Mesendoderm (in vitro differentiated cells): ENCODE measurements at places on chromosomes 7 and 10.

DNA sequence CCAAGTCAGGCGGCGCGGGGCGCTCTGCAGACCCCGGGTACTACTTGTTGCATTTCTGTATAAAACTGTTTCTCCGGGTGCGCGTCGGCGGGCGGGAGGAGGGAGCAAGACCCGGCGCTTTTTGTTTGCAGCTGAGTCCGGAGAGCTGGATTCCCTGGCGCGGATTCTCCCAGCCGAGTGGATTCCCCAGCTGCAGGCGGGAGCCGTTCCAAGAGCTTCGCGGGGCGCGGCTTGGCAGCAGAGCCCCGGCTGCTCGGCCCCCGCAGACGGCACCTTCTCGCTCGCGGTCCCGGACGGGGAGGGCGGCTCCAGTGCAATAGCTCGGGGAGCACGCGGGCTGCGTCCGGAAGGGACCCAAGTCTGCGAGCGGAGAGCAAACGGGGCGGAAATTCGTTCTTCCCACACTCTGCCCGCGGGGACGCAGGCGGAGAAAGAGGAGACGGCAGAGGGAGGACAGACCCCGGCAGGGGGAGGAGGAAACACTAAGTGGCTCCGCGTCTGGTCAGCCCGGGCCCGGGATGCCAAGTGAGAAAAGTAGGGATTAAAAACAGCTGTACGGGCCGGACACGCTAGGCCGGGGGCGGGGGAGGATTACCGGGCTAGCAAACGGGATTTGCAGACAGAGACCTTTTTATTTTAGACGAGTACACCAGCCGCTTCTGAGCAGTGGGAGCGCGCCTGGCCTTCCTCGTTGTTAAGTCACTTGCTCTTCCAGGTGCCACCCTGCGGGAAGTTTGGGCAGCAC lies at the start of gene TRIL:
Gene TRIL, minus strand, starts transcription at position 96 of the 745 bp plus-strand sequence. CDS start 284 bp downstream, outside the sequence.
- peak; percentile 73 for DNase-seq

GRCh38 chr10:132035476-132035875 lies 30.3 kb upstream of the JAKMIP3 start:
- no peak for DNase-seq

GRCh38 chr7:101308245-101309085 lies 13.1 kb downstream of the IFT22 start:
- DNase-seq, result peak; percentile 93

DNA sequence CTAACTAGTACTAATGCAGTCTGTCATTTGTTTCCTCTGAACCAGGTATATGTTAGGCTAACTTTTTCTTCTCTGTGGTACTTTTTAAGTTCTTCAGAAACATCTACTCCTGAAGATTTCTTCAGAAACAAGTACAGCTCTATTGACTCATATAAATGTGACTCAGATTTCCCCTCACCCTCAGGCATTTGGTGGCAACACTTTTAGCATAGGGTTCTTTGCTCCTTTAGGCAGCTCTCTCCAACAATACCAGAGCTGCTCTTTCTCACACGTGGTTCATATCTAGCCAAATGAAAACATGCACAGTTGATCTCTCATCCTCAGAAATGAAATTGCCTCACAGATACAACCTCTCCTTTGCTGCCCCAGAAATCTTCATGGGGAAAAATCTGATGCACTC lies 939.8 kb downstream of the SORCS1 start:
- DNase-seq, result no peak

GRCh38 chr10:51224671-51225161 lies 150.4 kb downstream of the PRKG1 start:
- DNase-seq, result no peak

- no peak for DNase-seq
Measured at GRCh38 chr7:155560982-155561686, 14.8 kb upstream of the CNPY1 start.

- DNase-seq, result no peak
Measured at GRCh38 chr7:139700505-139701235, 77.1 kb downstream of the HIPK2 start.

GRCh38 chr10:47339186-47339735 lies 8.9 kb upstream of the RBP3 start:
- DNase-seq, result no peak

DNA sequence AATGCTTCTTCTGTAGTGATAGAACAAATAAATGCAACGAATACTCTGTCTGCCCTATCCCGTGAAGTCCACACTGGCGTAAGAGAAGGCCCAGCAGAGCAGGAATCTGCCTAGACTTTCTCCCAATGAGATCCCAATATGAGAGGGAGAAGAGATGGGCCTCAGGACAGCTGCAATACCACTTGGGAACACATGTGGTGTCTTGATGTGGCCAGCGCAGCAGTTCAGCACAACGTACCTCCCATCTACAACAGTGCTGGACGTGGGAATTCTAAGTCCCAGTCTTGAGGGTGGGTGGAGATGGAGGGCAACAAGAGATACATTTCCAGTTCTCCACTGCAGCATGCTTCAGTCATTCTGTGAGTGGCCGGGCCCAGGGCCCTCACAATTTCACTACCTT lies 45.8 kb downstream of the FIGNL1 start:
- DNase-seq, result peak; percentile 42

DNA sequence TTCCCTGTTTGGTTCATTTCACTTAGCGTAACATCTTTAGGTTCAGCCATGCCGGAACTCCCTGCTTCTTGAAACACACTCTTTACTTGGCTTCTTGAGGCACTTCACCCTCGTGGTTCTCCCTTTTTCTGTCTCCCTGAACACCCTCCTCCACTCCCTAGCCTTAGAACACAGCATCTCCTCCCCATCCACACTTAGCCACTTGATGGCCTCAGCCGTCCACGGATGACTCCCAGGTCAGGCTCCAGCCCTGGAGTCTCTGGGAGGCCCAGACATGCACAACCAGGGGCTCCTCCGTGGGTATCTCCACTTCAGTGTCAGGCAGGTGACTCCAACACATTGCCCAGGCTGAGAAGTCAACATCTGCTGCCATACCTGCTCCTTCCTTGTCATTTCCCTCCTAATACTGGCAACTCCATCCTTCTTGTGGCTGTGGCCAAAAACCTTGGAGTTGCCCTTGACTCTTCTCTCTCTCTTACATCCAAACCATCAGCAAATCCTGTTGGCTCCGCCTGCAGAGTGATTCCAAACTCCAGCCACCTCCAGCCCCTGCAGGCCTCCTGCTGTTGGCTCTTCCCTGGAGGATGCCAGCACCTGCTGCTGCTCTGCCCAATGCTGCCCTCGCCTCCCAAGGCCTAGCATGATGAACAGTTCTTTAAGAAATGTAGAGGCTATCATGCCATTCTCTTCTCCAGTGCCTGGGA lies 8.4 kb upstream of the INMT start:
- DNase-seq, result peak; percentile 33

- DNase-seq, result peak; percentile 22
Measured at GRCh38 chr7:81150951-81151361, 232.1 kb upstream of the SEMA3C start.

DNA sequence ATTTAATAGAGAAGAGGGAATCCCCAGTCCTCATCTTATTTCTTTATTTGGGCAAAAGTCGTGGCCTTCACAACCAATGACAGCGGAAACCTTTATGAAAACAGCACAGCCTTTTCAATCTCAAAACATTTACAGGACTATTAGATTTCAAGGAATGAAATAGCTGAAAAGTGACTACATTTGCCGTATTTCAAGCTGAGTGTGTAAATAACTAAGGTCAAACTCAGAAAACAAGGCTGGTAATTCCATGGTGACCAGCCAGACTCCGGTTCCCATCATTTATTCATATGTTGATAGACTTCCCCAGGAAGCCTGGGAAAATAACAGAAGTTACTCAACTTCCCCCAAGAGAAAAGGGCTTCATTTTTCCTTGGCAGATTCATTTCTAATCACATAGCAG lies 457.3 kb upstream of the NFE2L3 start:
- no peak for DNase-seq

- peak; percentile 83 for DNase-seq
Measured at GRCh38 chr7:83347945-83348444, 185.3 kb upstream of the PCLO start.

DNA sequence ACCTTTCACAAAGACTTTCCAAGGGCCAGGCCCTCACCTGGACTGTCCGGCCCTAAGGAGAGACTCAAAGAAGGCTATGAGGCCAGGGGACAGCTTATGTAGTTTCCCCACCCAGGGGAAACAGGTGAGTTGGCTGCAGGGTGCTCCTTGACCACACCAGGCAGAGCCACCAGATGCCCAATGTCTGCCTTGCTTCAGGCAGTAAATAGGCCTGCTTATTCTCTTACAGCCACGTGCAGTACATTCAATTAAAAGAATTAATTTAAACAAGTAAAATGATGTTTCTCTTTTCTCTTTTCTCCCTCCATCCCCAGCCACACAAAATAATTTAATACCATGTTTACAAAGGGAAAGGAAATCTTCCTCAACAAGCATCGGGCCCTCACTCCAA lies 66.6 kb upstream of the ABLIM1 start:
- no peak for DNase-seq

DNA sequence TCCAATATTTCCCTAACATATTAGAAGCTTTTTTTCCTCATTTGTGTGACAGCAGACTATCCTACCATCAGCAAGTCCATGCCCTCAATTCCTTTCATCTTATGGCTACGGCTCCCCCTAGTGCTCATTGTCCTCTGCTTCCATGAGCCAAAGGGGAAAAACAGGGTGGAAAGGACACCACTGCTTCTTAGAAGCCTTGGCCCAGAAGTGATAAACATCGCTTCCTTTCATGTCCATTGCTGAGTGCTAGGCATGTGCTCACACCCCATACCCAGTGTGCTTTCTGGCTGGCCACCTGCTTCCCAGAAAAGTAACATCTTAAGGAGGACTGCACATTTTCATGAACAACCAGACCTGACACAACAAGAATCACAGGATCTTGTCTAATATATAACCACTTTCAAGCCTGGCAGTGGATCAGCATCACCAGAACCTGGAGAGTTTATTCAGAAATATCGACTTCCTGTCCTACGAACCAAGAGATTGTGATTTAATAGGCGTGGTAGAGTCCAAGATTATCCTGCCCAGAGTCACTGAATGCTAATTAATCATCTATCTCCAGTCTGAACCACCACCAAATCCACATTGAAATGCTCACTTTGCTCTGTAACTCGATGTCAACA lies 650.5 kb upstream of the SORCS1 start:
- DNase-seq, result peak; percentile 86

DNA sequence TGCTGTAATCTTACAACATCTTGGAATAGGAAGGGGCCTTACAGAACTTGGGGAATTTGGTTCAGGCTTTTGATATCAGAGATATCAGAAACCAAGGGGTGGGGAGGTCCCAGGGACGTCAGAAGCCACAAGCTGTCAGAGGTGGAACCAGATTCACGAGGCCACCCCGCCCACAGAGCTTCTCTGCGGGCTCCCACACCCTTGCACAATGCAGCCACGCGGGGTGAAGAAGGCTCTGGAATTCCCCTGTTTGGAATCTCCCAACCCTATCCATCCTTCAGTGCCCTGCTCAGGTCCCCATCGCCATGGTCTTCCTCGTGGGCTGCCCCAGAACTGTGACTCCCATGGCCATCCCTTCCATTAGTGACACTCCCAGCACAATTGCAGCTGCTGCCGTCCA lies 247.1 kb upstream of the SHH start:
- DNase-seq, result no peak

- peak; percentile 42 for DNase-seq
Measured at GRCh38 chr7:147584771-147585193, 1005.8 kb upstream of the C7orf33 start.

GRCh38 chr7:123573896-123574467 lies 16.4 kb upstream of the NDUFA5 start:
- DNase-seq, result no peak

GRCh38 chr7:30852308-30852684 lies 59.4 kb upstream of the AQP1 start:
- peak; percentile 57 for DNase-seq

GRCh38 chr10:131559450-131559911 lies 248.0 kb upstream of the TCERG1L start:
- DNase-seq, result no peak

- peak; percentile 39 for DNase-seq
Measured at GRCh38 chr7:148700661-148701064, 2.0 kb downstream of the CUL1 start.

- peak; percentile 9 for DNase-seq
Measured at GRCh38 chr10:61166065-61166464, 222.1 kb upstream of the RHOBTB1 start.

- no peak for DNase-seq
Measured at GRCh38 chr10:26455567-26456315, 17.6 kb downstream of the APBB1IP start.

DNA sequence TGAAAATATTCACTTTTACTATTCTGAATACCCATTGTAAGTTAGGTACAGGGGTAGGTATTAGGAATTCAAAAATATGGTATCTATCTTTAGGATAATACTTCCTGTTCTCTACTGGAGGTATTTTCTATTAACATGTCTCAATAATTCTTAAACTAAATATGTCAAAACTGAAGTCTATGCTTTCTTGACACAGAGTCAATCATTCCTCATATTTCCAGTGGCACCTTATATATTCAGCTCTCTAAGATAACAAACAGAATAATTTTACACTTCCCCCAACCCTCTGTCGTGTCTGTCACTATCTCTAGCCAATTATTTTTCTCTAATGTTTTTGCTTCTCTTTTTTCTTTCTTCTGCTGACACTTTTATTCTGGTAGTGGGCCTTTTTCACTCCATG lies 138.9 kb downstream of the TMEM26 start:
- no peak for DNase-seq

- DNase-seq, result peak; percentile 78
Measured at GRCh38 chr10:35563261-35563891, 41.8 kb upstream of the GJD4 start.

- DNase-seq, result no peak
Measured at GRCh38 chr7:28988091-28988490, 30.0 kb upstream of the TRIL start.

GRCh38 chr10:89454561-89455347 lies 40.4 kb downstream of the IFIT5 start:
- no peak for DNase-seq

DNA sequence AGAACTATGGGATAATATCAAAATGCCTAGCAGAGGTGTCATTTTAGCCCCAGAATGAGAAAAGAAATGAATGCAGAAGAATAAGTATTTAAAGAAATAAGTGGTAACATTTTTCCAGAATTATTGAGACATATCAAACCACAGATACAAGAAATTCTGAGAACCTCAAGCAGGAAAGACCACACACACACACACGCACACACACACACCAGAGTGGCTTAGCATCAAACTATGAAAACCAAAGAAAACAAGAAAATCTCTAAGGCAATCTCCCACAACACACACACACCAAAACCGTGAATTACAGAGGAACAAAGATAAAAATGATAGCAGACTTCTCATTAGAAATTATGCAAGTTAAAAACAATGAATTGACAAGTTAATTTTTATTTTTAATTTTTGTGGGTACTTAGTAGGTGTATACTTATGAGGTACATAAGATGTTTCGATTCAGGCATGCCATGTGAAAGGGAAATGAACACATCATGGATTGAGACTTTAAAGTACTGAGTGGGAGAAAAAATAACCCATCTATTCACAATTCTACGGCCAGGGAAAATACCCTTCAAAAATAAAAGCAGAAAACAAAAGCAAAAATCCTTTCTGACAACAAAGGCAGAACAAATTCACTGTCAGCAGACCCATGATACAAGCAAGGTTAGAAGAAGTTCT lies 14.6 kb downstream of the PPIF start:
- DNase-seq, result no peak

- no peak for DNase-seq
Measured at GRCh38 chr10:93404048-93404354, 78.1 kb downstream of the MYOF start.

GRCh38 chr10:92080244-92080643 lies 156.7 kb downstream of the BTAF1 start:
- DNase-seq, result peak; percentile 37
